Urinary bladder (tissue), 4 donors: ENCODE measurements at places on chromosomes 7 and 10.

GRCh38 chr10:29826801-29827450 is 192.2 kb upstream of the SVIL start:
- DNase-seq: no peak

DNA sequence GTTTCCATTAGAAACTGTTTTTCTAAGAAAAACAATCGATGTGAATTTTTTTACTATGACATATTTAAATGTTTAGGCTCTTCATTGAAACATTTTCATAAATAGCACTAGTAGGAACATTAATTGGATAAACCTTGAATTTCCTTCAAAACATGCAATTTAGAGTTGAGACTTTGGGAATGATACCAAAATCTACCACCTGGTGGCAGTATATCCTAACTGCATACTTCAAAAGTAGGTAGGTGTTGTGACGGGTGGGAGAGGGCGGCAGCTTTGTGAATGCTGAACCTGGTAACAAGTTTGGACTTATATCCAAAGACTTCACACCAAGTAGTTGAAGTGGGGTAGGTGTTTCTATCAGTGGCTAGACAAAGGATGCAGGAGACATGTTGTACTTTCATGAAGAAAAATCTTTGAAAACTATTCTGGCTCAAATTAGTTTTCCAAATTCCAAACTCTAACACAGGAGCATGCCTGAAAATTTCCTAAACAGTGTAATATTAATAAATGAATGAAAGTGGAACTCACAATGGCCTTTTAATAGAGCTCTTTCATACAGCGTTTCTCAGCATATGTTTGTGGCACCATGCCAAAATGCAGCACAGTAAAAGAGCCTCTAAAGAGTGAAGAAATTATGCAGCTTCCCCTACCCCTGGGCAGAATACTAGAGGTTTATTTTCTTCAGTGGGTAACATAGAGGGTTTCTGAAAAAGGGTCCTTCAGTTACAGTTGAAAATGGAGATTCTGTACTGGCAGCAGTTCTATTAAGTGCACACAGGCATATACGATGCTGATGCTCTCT is 201.0 kb upstream of the TPK1 start:
- DNase-seq: peak; percentile 11

DNA sequence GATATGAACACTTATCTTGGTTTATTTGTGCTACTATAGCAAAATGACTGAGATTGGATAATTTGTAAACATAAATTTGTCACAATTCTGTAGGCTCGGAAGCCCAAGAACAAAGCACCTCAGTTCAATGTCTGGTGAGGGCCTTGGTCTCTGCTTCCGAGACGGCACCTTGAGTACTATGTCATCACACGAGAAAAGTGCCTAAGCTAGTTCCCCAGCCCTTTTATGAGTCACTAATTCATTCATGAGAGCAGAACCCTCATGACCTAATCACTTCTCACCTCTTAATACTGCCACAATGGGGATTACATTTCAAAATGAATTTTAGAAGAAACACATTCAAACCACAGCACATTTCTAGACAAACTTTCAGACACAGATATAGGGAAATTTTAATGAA is 52.0 kb upstream of the PRSS1 start:
- DNase-seq: no peak

- no peak for DNase-seq
These were observed 51.8 kb upstream of the CHST3 start for GRCh38 chr10:71912431-71912830.

GRCh38 chr7:112449353-112449752 is 907 bp upstream of the IFRD1 start:
- DNase-seq: no peak

- DNase-seq: no peak
These were observed 122.7 kb upstream of the PDSS1 start for GRCh38 chr10:26574783-26575182.

DNA sequence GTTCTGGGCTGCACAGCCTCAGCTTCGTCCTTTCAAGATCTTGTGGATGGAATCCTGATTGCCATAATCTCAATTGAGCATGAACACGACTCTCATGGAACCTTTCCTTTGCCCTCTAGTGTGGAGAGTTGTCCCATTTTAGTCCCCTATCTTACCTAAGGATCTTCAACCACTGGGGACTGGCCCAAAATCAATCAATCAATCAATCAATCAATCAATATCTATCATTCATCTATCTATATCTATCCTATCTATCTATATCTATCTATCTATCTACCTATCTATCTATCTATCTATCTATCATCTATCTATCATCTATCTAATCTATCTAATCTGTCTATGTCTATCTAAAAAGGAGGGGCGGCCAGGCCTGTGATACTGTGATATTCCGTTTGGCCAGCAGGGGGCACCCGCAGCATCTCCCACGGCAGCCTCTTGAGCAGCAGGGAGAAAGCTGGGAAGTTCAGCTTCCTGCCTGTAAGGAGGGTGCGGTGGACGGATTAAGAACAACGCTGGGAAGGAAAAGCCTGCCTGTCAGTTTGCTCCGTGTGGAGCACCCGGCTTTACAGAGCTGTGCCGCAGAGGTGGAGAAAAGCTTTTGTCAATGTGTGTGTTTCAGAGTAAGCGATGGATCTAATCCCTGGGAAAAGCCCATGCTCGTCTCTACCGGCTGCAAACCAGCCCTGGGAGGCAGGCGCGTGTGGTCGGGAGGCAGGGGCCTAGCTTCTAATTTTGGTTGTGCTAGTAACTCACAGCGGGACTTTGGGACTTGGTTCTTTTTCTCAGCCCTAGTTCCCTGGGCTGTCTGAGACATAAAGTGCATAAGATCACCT is 124.9 kb downstream of the SH2D4B start:
- DNase-seq: peak; percentile 41

DNA sequence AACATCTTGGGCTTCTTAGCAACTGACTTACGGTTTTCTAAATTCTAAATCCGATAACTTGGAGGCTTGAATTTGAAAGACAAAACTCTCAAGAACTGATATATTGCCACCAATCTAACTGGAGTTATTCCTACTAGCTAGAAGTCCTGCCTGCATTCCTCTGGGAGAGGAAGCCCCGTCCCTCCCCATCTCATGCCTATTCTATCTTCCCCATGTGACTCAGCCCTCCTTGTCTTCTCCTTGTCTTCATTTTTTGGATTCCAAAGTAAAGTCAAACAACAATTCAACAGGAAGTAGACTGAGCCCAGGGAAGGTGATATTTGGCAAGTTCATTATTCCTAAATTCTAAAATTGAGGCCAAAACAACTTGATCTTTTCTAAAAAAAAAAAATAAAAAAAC is 587.7 kb downstream of the KCNMA1 start:
- DNase-seq: no peak

GRCh38 chr10:43373461-43373860 is 2.0 kb downstream of the FXYD4 start:
- no peak for DNase-seq
